Renal pelvis (tissue), 12 donors: ENCODE measurements at places on chromosomes 2 and 18. TPM values are rescaled to one million over a fixed set of nuclear protein-coding genes. Genes with fewer than 3 reads are reported as not detected.

The KHK gene
- 62.8 TPM for polyA plus RNA-seq

GRCh38 chr2:85706599-85707296, 12.6 kb downstream of the GNLY start:
- DNase-seq, result no peak

The G6PC2 gene
- polyA plus RNA-seq, result not detected

DNA sequence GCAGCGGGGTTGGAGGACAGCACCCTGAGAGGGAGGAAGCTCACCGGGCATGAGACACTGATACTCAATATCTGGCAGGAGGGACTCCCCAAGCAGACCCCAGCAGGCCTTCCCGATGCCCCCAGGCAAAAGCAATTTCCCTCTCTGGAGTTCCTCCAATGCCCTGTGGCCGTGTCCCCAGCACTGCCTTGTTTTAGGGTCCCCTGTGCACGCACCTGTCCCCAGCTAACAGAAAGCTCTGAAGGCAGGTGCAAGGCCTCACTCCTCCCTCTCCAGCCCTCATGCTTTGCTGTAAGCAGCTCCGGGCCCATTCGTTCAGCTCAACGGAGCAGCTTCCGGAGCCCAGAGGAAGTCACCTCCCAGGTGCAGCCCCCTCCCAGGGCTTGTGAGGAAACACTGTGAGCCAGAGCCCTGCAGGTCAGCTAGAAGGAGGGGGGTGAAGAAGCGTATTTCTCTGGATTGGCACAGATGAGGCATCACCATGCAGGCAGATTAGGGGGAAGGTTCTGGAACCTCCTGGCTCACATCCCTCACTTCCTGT, 50.3 kb upstream of the ID2 start:
- DNase-seq, result no peak

The C2orf81 gene
- 8.4 TPM for polyA plus RNA-seq

DNA sequence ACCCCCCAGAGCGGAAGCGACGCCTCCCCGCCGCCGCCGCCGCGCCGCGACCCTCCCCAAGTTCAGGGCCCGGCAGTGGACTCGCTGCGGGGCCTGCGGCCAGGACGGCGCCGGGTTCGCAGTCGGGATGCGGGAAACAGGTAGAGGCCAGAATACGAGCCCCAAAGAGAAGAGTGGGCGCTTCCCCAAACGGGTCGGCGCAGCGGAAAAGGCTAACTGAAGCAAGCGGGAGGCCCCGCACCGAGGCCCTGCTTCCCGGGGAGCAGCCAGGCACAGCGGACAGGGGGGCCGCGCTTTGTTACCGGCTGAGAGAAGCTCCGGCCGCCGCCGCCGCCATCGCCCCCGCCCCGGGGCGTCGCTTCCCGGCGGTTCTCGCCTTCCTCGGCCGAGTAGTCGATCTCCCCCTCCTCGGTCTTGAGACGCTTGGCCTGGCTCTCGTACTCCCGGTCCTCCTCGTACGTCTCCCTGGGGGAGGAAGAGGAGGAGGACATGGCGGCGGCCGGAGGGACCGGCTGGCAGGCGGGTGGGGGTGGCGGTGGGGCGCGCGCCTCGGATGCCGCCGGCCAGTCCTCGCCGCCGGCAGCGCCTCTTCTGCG, 494 bp downstream of the HNRNPLL start:
- DNase-seq, result no peak

- no peak for DNase-seq
Observed at GRCh38 chr2:226705133-226705886, 94.3 kb downstream of the IRS1 start.

GRCh38 chr18:8893221-8893620, 187.9 kb downstream of the MTCL1 start:
- no peak for DNase-seq

GRCh38 chr2:85784474-85784986, 30.7 kb downstream of the ATOH8 start:
- no peak for DNase-seq

The OSR1 gene
- polyA plus RNA-seq, result 9.7 TPM

The TRIM54 gene
- polyA plus RNA-seq, result 4.4 TPM

GRCh38 chr2:215434447-215435279, 1.2 kb downstream of the FN1 start:
- peak; percentile 31 for DNase-seq

DNA sequence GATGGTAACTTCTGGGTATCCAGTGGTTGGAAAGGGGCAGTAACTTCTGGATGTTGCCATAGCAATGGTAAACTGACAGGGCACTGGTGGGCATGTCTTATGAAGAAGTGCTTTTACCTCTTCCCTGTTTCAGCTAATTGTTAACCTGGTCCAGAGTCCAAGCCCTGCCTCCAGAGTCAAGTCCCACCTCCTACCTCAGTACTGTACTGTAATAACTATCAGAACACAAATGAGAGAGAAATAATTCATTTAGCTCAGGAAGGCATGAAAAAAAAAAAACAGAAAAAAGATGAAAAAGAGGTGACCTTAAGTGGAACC, 237.0 kb downstream of the ZNF804A start:
- no peak for DNase-seq

DNA sequence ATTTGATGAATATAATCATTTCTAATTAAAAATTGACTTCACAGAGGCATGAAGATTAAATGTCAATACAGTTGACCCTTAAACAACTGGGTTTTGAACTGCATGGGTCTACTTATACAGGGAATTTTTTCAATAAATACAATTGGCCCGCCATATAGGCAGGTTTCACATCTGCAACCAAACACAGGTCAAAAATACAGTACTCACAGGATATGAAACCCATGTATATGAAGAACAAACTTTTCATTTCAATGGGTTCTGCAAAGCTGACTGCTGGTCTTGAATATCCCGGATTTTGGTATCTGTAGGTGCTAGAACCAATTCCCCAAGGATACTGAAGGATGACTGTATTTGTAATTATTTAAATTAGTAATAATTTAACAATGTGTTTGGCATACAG, 555.6 kb downstream of the EPHA4 start:
- DNase-seq, result no peak

The NEMP2 gene
- 11.2 TPM for polyA plus RNA-seq

The RAX gene
- not detected for polyA plus RNA-seq

DNA sequence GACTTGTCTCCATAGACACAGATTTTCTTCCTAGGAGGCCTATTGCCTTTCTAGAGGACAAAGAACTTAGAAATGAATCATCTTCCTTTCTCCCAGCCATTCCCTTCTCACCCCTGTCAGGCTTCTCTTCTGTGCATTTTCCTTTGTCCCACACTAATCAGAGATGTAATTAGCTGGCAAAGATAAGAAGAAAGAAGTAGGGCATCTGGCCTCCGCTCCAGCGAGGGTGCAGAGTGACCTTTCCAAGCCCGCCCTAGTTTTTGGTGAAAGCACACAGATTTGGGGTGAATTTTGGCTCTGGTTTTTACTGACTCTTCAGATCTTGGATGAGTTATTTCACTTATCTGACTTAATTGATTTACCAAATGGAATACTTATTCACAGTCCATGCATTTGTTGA, 626.5 kb downstream of the ZEB2 start:
- no peak for DNase-seq

GRCh38 chr2:223727562-223727961, 109.8 kb downstream of the AP1S3 start:
- DNase-seq, result peak; percentile 35

The DPYSL5 gene
- polyA plus RNA-seq, result 7.2 TPM

- DNase-seq, result no peak
Observed at GRCh38 chr2:99974275-99974674, 168.1 kb downstream of the AFF3 start.

DNA sequence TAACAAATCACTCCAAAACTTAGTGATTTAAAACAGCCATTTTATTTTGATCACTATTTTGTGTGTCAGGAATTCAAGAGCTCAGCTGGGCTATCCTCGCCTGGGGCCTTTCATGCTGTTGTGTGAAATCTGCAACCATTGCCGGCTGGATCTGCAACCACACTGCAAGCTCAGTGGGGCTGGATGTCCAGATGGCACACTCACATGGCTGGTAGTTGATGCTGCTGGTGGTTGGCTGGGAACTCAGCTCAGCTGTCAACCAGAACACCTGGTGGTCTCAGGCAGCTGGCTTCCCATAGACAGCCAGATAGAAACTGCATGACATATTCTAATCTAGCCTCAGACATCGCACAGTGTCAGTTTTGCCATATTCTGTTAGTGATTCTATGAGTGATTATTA, 30.6 kb upstream of the AP1S3 start:
- DNase-seq, result no peak

DNA sequence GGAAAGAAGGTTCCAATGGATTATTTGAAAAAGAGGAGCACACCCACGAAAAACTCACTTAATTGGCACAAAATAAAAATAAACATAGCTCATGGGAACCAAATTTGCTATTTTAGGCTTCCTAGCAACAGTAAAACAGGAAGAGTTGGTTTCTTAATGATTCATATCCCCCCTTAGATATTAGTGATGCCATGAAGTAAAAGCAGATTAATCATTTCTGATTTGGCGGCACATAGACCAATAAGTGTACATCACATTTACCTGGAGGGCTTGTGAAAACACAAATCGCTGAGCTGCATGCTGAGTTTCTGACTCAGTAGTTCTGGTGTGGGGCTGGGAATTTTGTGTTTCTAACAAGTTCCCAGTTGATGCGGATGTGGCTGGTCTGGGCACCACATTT, 260.4 kb downstream of the SLC4A3 start:
- no peak for DNase-seq

The FARP2 gene
- polyA plus RNA-seq, result 51.7 TPM

The SPEG gene
- 13.5 TPM for polyA plus RNA-seq

DNA sequence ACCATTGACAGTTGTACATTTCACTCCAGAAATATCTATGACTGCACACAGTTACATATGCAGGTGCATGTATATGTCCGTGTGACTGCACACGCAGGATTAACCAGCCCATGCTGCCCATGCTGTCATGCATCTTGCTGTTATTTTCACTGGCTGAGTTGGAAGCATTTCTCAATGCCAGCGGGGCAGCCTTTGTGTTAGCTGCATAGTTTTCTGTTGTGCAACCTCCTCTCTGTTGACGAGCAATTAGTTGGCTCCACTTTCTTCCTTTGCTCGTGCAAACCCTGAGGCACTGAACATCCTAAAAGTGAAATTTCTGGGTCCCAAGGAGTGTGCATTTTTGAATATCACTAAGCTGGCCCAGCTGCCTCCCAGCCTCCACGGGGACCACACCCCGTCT, 133.4 kb upstream of the GLI2 start:
- DNase-seq, result no peak

DNA sequence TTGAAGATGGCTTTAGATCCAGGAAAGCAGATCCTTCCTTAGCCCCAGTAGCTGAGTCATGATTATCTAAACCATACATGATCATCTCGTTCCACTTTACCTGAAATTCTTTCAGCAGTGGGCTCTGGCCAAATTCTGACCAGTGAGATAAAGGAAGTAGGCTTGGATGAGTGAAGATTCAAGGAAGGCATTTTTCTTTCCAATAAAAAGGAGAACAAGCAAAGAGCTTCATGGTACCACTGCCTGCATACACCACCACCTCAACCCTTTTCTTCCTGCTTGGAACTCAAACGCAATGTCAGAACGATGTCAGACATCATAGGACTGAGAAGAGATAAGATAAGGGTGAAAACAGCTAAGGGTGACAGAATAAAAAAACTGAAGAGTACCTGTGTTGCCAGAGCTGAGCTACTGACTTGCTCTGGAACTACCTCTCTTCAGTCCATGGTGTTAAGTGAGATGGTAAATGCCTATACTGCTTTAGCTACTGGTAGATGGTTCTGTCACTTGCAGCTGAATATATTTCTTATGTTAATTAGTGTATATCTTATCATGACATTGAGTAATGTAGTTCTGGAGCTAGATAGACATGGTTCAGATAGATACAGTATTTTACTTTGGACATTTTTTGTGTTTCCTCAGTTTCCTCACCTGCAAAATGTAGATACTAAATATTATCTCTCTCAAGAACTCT, 58.7 kb upstream of the ACVR1 start:
- no peak for DNase-seq

The DLGAP1 gene
- polyA plus RNA-seq, result 4.7 TPM

DNA sequence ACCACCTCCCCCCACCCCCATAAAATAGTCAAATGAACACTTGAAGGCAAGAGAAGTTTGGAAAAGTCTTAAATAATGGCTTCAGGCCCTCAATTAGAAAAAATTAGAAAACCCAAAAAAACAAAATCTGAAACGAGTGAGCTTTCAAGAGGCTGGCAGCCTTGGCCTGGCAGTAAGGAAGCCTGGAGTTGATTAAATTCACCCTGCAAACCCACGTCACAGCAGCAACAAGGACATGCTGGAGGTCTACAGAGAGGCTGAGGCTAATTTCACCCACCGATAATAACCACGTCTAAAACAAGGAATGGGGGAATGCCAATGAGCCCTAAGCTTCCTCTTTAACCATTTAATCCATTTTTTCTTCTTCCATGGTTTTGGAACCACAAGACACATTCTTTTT, 122.7 kb upstream of the SMAD7 start:
- no peak for DNase-seq

DNA sequence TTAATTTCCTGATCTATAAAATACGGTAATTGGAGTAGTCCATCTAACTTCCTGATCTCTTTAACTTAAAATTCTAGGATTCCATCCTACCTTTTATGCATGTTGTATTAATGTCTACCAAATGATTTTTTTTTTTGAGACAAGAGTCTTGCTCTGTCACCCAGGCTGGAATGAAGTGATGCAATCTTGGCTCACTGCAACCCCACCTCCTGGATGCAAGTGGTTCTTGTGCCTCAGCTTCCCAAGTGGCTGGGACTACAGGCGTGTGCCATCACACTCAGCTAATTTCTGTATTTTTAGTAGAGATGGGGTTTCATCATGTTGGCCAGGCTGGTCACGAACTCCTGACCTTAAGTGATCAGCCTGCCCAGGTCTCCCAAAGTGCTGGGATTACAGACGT, 47.8 kb downstream of the CFAP36 start:
- no peak for DNase-seq

GRCh38 chr18:13716916-13717315, 9.4 kb downstream of the FAM210A start:
- no peak for DNase-seq

DNA sequence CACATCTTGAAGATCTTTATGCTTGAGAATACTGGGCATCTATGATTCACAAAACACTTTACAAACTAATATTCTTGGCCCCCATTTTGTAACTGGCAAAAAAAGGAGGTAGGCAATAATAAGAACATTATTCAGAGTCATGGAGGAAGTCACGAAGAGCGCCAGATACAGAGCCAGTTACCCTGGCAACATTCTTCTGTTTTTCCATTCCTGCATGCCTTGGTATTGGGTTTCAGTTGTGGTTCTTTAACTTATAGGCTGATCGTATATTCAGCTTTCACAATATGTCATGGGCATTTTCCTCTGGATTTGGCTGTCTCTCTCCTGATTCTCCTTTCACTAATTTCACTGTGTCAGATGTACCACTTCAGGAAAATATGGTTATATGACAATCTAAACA, 234.7 kb downstream of the HRH4 start:
- peak; percentile 66 for DNase-seq

The INHBB gene
- 0.06 TPM for polyA plus RNA-seq

- no peak for DNase-seq
Observed at GRCh38 chr2:127134235-127134634, 27.3 kb upstream of the BIN1 start.
